Astrocyte of the hippocampus (primary cell): ENCODE measurements at places on chromosomes 16 and 17.

DNA sequence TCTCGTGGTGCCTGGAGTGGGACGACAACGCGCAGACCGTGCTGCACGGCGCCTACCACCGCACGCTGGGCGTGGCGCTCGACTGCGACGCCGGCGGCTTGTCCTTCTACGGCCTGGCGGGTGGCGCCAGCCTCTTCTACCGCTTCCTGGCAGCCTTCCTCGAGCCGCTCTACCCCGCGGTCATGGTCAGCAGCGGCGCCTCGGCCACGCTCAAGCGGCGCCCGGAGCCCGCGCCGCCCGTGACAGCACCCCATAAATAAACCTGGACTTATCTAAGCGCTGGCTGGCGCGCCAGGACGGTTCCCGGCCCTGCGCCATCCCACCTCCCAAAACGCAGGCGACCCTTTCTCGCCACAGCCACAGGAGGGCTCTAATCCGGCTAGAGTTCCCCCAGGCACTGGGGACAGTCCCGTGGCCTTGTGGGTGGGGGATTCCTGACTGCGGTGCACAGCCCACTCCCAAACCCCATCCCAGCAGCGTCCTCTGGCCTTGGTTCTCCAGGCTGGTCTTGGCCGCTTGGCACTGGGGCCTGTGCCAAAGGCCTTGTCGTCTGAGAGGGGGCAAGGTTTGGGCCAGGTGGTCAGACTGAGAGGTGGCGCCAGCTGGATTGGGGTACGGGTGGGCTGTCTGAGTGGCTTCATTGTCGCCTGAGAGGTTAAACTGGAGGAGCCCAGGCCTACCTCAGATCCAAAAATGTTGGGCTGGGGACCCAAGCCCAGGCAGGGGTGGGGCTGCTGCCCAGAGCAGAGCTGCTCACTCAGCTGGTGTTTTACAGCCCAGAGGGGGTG lies 10.1 kb upstream of the SLC16A5 start:
- peak; percentile 69 for DNase-seq

- DNase-seq = peak; percentile 6
Measured at GRCh38 chr16:22765479-22765878, 48.5 kb upstream of the HS3ST2 start.

DNA sequence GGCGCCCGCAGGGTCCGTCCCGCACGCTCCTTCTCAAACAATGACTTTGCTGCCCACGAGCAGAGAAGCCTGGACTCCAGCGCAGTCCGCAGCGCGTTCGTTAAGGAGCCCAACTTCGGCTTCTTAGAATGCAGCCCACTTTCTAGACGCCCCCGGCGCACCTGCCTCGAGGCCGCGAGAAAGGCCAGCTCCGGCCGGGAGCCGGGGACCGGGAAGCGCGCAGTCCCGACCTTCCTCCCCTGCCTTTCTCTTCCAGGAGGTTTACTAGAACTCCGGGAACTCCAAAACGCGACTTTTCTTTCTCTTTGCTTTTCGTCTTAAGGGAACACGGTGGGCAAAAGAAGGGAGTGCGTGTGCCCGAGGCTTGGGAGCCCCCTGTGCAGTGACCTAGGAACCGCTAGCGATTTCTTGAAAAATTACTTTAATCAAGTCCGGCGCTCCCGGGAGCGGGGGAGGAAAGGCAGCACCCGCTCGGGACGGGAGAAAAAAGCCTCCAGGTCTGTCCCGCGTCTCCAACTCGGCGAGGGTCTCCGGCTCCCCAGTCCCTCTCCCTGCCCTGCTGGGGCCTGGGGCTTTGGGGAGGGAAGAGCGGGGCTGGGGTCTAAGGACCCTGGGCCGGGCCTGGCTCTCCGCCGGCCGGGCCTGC lies 2.6 kb downstream of the HNF1B start:
- peak; percentile 54 for DNase-seq

- DNase-seq = no peak
Measured at GRCh38 chr16:89924925-89925307, 1.8 kb downstream of the TUBB3 start.

DNA sequence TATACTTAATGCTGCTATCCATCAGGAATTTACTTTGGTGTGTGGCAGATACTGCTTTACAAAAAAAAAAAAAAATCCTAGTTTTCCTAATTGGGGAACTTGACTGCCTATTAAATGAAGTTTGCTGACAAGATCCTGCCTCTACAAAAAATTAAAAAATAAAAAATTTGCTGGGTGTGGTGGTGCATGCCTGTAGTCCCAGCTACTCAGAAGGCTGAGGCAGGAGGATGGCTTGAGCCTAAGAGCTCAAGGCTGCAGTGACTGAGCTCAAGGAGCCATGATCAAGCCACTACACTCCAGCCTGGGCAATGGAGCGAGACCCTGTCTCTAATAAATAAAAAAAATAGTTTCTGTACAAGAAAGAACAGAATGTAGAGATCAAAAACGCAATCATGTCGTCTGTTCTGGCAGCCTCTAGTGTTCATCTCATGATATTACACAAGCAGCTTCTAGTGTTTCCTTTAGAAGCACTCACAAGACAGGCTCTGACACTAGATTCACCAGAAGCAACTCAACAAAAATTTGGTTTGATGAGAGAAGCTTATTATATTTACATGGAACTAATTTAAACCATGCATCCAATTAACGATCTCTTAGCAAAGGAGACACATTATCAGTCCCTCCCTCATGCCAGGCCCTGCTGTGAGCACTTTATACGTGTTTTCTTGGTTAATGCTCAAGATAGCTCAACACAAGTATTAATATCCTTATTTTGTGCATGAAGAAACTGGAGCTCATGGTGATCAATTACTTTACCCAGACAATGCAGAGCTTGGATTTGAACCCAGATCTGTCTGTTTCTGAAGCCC lies 6.8 kb upstream of the KRTAP17-1 start:
- DNase-seq = peak; percentile 72

- peak; percentile 50 for DNase-seq
Measured at GRCh38 chr16:60123392-60124023, 1389.4 kb upstream of the GOT2 start.

GRCh38 chr17:2796164-2797125 lies at the start of gene RAP1GAP2:
Gene RAP1GAP2, plus strand, starts transcription at chr17:2796438. Its CDS starts 90 bp downstream, at chr17:2796528.
- no peak for DNase-seq

- no peak for DNase-seq
Measured at GRCh38 chr17:62150471-62150870, 85.4 kb upstream of the MED13 start.

DNA sequence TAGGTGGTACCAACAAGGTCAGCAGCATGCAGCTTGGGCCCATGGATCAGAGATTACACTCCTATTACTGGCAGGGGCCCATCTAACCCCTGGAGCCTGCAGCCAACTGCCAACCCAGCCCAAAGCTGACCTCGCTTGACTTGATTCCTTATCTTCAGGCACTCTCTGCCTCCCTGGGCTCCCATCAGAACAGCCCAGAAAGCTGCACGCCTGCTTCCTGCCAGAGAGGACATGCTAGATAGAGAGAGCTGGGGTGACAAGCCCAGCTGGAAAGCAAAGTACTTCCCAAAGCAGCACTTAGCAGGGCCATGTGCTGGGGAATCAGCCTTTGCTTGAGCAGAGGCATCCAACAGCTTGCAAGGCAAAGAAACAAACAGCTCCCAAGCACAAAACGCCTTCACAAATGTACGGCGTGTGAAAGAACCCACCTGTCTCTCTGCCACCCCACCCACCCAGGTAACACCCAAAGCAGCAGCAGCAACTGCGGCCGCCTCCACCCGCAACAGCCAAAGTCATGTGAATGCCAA lies 74.2 kb upstream of the NLK start:
- DNase-seq = no peak

GRCh38 chr16:10738231-10739077 lies 5.2 kb upstream of the NUBP1 start:
- DNase-seq = peak; percentile 69

DNA sequence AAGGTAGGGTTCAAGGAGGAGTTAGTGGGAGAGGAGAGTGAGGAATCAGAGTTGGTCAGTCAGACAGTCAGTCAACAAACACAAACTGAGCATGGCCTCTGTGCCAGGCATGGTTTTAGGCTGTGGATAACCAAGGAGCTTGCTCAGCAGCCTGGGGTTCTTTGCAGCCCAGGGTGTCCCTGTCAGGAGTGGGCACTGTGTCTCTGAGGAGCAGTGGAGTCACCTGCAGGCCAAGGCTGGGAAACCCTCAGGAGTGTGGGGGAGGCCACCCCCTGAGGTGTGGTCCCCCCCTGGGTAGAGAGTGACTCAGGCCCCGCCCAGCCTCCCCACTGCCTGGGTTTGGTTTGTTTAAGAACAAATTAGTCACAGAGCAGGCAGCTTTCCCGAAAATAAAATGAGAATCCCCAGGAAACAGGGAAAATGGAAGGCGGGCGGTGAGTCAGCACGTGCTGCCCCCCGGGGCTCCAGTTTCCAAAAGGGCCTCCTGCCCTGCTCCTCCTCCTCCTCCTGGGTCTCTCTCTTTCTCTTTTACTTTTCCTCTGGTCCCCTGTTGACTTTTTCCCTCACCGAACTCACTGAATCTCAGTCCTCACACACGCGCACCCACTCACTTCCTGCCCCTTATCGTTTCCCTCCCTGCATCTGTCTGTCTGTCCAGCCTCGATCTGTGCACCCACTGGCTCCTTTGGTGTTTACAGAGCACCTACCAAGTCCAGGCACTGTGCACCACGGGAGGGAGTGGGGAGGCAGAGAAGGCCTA lies 44.3 kb downstream of the SOCS3 start:
- DNase-seq = peak; percentile 93

GRCh38 chr17:62871291-62871690 lies 63.2 kb upstream of the MARCHF10 start:
- DNase-seq = no peak

DNA sequence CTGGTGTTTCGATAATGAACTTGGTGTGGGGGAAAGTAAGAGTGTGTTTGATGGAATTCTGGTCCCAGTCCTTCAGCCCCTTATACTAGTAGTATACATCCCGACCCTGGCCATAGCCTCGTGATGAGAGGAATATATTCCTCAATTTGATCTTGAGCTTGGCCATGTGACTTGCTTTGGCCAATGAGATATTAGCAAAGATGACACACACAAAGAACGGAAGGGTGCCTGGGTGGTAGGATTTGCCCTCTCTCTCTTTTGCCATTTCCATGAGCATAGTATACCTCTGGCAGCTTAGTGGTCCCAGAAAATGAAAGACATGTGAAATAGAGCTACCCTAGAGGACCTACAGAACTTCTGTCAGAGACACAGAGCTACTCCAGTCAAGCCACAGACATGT lies 2.9 kb upstream of the EMP2 start:
- no peak for DNase-seq

GRCh38 chr16:80144191-80144590 lies 396.6 kb upstream of the DYNLRB2 start:
- peak; percentile 68 for DNase-seq

DNA sequence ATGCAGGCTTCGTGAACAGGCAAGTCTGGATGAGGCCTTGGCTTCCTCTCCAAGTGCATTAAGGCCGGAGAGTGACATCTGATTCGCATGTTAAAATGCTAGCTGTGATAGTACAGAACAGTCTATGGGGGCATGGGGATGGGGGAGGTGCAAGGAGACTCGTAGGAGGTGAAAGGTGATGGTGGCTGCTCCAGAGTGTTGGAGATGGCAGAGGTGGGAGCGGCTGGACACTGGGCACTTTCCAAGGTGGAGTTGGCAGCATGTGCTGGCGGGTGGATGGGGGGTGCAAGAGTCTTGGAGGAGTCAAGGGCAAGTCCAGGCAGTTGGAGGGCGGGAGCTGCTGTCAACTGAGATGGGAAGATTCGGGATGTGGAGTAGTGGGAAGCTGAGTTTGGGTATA lies 350.9 kb upstream of the TNRC6C start:
- no peak for DNase-seq

- DNase-seq = peak; percentile 76
Measured at GRCh38 chr16:85717393-85718152, 28.8 kb upstream of the GINS2 start.

- no peak for DNase-seq
Measured at GRCh38 chr17:65730711-65731169, 169.3 kb upstream of the AXIN2 start.

- no peak for DNase-seq
Measured at GRCh38 chr17:61371606-61372005, 28.0 kb upstream of the TBX2 start.

DNA sequence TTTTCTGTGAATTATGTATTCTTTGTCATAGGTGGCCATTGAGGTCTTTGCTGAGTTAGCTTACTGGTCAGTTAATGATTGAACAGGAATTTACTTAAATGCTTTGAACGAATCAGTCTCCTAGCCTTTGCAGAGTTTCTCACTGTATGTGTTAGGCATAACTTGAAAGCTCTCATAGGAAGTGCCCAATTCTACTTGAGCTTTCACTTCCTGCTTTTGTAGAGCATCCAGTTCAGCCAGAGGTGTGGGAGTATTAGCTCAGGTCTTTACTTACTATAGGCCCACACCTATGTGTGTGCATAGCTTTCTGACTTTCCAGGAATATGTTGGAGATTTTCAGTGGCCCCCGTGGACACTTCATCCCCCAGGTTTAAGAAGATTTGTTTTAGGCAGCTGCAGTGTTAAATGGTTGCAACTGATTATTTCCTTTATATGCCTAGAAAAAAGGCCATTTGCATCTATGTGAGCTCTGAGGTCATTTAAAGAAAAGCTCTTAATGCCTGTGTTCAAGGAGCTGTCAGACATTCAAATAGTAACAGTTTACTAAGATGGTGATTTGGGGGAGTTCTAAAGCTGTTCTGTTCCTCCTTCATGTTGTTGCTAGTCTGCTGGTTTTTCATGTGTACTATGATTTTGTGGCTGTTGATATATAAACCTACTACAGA lies 62.3 kb downstream of the PHKB start:
- no peak for DNase-seq

DNA sequence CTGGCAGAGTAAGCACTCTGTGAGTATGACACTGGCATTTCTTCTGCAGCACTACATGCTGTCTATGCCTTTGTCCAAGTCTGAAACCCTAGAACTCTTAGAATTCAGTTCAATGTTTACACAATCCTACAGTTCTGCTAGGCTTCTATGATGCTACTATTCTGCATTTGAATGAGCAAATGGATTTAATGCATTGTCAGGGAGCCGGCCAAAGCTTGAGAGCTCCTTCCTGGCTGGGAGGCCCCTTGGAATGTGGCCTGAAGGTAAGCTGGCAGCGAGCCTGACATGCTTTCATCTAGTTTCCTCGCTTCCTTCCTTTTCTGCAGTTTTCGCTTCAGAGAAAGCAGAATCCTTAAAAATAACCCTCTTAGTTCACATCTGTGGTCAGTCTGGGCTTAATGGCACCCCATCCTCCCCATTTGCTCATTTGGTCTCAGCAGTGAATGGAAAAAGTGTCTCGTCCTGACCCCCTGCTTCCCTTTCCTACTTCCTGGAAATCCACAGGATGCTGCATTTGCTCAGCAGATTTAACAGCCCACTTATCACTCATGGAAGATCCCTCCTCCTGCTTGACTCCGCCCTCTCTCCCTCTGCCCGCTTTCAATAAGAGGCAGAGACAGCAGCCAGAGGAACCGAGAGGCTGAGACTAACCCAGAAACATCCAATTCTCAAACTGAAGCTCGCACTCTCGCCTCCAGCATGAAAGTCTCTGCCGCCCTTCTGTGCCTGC lies at the start of gene CCL2:
TSS of gene CCL2 (plus strand) at position 635 of the 730 bp plus-strand sequence. CDS start at position 700, 65 bp downstream.
- DNase-seq = peak; percentile 91
